Activated CD4-positive, alpha-beta T cell treated with anti-CD3 and anti-CD28 coated beads for 36 hours (primary cell): ENCODE measurements at places on chromosomes 5 and 9.
A peak's percentile ranks its signal among the peaks of the same experiment; 100 is the strongest.

- no peak overlapping the region for H3K4me3 ChIP-seq
- H3K4me1 ChIP-seq = no peaks in the 10 kb centered on the region
- no peak overlapping the region for H3K27ac ChIP-seq
Observed at GRCh38 chr5:150639377-150639692, 1.1 kb upstream of the SYNPO start.

DNA sequence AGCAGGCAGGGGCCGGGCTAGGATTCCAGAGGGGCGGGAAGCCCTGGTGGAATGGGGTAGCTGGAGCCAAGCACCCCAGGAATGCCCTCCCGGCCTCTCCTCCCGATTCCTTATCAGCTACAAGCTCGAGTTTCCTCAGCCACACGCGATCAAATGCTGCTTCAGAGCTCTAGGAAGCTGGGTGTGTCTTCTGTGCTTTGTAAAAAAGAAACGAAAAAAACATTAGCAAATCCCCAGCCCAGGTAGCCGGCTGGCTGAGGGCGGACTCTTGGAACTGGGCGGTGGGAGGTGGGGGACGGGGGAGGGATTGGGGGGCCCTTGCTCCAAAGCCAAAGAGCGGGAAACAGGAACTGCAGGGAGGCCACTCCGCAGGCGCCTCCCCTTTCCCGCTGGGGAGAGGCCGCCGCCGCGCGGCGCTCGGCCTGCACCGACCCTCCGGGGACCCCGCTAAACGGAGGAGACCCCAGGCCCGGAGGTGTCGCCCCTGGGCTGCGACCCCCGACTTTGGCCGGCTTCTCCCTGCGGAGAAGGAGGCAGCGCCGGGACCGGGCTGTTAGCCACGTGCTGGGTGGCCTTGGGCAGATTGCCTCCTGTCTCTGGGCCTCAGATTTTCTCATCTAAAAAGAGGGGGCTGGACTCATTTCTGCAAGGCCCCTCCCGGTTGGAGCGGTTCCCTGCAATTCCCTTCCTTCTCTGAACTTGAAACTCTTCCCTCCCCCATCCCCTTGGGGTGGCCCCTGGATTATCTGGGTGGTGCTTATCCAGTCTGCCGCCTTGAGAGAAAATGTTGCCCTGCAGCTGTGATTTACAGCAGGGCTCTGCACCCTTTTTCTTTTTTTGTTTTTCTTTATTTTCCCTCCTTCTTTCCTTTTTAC is 40.9 kb upstream of the FABP6 start:
- H3K27me3 ChIP-seq = peaks cover 25% of the 10 kb centered on the region
- no peaks in the 10 kb centered on the region for H3K4me1 ChIP-seq
- peak; percentile 11 for DNase-seq
- H3K36me3 ChIP-seq = no peaks in the 10 kb centered on the region
- H3K27ac ChIP-seq = no peak overlapping the region
- no peak overlapping the region for H3K4me3 ChIP-seq

DNA sequence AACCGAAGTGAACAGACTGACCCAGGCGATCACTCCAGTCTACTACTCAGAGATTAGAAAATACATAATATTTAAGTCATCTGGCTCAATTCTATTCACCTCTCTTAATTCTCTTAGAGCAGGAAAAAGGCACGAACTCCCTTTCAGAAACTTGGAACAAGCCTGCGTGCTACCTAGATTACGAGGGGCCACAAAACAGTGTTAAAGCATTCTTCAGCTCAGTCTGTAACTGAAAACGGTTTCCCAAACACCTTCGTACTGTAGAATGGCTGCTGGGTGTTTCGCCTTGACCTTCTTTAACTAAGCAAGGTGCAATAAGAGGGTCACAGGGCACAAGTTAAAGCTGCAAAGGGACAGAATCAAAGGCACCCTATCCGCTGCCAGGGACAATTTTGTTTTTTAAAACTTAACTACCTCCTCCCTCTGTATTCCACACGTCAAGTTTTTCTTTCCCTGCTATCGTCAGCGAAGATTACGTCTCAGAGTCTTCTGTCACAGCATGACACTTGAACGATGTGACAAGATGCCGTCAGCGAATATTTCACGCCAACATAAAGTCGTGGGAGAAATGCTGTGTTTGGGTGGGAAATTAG is 687 bp downstream of the LYSMD3 start:
- H3K4me3 ChIP-seq = peak overlapping the region; percentile 85
- DNase-seq = peak; percentile 51
- peaks cover 14% of the 10 kb centered on the region for H3K36me3 ChIP-seq
- peaks cover 27% of the 10 kb centered on the region for H3K4me1 ChIP-seq
- H3K27me3 ChIP-seq = peaks cover 4% of the 10 kb centered on the region
- H3K27ac ChIP-seq = peak overlapping the region; percentile 84

DNA sequence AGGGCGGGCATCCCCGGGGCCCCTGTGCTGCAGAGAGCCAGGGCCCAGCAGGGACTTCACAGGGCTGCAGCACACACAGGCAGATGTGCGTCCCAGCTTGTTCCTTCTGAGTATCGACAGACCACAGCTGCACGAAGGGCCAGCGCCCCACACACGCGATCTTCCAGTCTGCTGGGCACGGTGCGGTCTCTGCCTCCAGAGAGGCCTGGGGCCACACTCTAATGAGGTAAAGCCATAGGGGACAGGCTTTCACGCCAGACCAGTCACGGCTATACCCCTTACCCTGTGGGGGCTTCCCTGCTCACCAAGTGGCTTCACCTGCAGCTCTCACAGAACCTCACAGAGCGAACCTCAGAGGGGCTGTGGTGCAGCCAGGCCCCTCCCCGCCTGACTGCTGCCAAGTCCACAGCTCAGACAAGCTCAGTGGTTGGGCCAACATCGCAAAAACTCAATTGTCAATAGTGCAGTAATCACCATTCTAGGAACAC is 82.2 kb downstream of the SHB start:
- no peaks in the 10 kb centered on the region for H3K4me1 ChIP-seq
- no peak for DNase-seq
- H3K27me3 ChIP-seq = no peaks in the 10 kb centered on the region
- no peak overlapping the region for H3K27ac ChIP-seq
- peaks cover 2% of the 10 kb centered on the region for H3K36me3 ChIP-seq

DNA sequence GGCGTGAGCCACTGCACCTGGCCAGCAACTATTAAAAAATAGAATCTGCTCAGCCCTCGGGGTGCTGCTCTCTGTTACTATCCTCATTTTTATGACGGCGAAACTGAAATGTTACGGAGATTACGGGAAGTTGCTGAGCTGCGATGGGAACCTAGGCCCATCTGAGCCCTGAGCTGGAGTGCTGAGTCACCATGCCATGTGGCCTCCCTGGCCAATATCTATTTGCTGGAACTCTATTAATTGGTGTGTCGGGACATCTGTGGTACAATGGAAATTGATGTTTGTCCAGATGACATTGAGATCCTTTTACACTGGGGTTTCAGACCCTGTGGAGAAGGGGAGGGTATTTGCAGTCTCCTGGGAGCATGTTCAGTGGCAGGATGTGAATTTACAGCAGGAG is 8.1 kb downstream of the PRDM12 start:
- H3K4me1 ChIP-seq = no peaks in the 10 kb centered on the region
- H3K4me3 ChIP-seq = no peak overlapping the region
- no peak overlapping the region for H3K27ac ChIP-seq
- DNase-seq = no peak
- no peaks in the 10 kb centered on the region for H3K36me3 ChIP-seq

DNA sequence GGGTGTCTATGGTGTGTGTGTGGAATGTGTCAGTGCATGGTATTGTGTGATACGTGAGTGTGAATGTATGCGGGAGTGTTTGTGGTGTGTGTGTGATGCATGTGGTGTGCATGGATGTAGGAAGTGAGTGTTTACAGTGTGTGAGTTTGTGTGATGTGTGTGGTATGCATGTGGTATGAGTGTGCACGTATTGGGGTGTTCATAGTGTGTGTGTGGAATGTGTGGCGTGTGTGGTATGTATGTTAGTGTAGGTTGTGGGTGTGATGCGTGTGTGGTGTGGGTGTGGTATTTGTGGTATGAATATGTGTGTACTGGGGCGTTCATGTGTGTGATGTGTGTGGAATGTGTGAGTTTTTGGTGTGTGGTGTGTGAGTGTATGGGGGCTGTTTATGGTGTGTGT is 40.1 kb upstream of the BICD2 start:
- peaks cover 5% of the 10 kb centered on the region for H3K4me1 ChIP-seq
- H3K27ac ChIP-seq = no peak overlapping the region
- no peak overlapping the region for H3K4me3 ChIP-seq
- no peaks in the 10 kb centered on the region for H3K36me3 ChIP-seq
- H3K27me3 ChIP-seq = peaks cover 28% of the 10 kb centered on the region
- DNase-seq = no peak

- no peaks in the 10 kb centered on the region for H3K4me1 ChIP-seq
- no peak for DNase-seq
- H3K36me3 ChIP-seq = no peaks in the 10 kb centered on the region
Observed at GRCh38 chr5:18653216-18653752, 1019.0 kb downstream of the TAF11L14 start.

- H3K36me3 ChIP-seq = no peaks in the 10 kb centered on the region
- peaks cover 15% of the 10 kb centered on the region for H3K4me1 ChIP-seq
- no peaks in the 10 kb centered on the region for H3K27me3 ChIP-seq
- no peak overlapping the region for H3K27ac ChIP-seq
Observed at GRCh38 chr5:14331386-14331781, 188.2 kb downstream of the TRIO start.

GRCh38 chr9:123883634-123884033 is 46.3 kb downstream of the DENND1A start:
- no peak overlapping the region for H3K4me3 ChIP-seq
- H3K27me3 ChIP-seq = no peaks in the 10 kb centered on the region
- no peak for DNase-seq
- H3K4me1 ChIP-seq = peaks cover 11% of the 10 kb centered on the region
- no peak overlapping the region for H3K27ac ChIP-seq

GRCh38 chr5:178086266-178086665 is 27.1 kb upstream of the N4BP3 start:
- H3K4me3 ChIP-seq = no peak overlapping the region
- H3K36me3 ChIP-seq = no peaks in the 10 kb centered on the region
- H3K27me3 ChIP-seq = peaks cover 4% of the 10 kb centered on the region

DNA sequence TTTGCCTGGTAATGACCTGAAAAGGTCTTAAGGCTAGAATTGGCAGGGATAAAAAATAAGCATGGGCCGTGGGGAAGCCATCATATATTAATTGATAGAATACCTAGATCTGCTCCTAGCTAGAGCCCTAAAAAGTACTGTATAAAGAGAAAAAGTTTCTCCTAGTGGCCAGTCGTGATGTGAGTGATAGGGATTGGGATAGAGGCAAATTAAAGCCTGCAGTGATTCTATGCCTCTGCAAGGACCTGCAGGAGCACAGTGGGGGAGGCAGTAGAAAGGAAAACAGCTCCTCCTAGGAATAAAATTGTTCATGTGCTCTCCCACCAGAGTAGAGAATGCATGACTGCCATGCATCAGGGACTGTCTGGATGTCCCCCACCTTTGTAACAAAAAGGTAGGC is 56.2 kb upstream of the FTMT start:
- H3K4me1 ChIP-seq = no peaks in the 10 kb centered on the region
- DNase-seq = no peak
- no peaks in the 10 kb centered on the region for H3K36me3 ChIP-seq
- no peaks in the 10 kb centered on the region for H3K27me3 ChIP-seq
- no peak overlapping the region for H3K4me3 ChIP-seq

GRCh38 chr5:142491270-142491669 is 166.4 kb upstream of the SPRY4 start:
- DNase-seq = no peak
- H3K27me3 ChIP-seq = no peaks in the 10 kb centered on the region
- H3K27ac ChIP-seq = no peak overlapping the region
- no peaks in the 10 kb centered on the region for H3K36me3 ChIP-seq
- H3K4me1 ChIP-seq = no peaks in the 10 kb centered on the region
- no peak overlapping the region for H3K4me3 ChIP-seq

- no peaks in the 10 kb centered on the region for H3K4me1 ChIP-seq
- H3K27ac ChIP-seq = no peak overlapping the region
- no peaks in the 10 kb centered on the region for H3K36me3 ChIP-seq
- H3K4me3 ChIP-seq = no peak overlapping the region
- no peak for DNase-seq
Observed at GRCh38 chr5:45417285-45417998, 278.7 kb downstream of the HCN1 start.

DNA sequence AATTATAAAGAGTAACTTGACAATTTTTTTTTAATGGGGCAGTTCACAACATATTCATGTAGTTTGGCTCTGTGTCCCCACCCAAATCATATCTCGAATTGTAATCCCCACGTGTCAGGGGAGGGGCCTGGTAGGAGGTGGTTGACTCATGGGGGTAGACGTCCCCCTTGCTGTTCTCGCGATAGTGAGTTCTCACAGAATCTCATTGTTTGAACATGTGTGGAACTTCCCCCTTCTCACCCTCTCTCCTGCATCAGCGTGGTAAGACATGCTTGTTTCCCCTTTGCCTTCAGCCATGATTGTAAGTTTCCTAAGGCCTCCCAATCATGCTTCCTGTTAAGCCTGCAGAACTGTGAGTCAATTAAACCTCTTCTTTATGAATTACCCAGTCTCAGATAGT is 40.7 kb downstream of the FBXW11 start:
- DNase-seq = peak; percentile 54
- H3K27ac ChIP-seq = peak overlapping the region; percentile 83
- no peaks in the 10 kb centered on the region for H3K27me3 ChIP-seq
- H3K4me1 ChIP-seq = peaks cover 77% of the 10 kb centered on the region
- H3K36me3 ChIP-seq = peaks cover 20% of the 10 kb centered on the region
- no peak overlapping the region for H3K4me3 ChIP-seq

- no peak overlapping the region for H3K4me3 ChIP-seq
- peaks cover 5% of the 10 kb centered on the region for H3K27me3 ChIP-seq
- H3K27ac ChIP-seq = no peak overlapping the region
- no peaks in the 10 kb centered on the region for H3K4me1 ChIP-seq
- H3K36me3 ChIP-seq = no peaks in the 10 kb centered on the region
Observed at GRCh38 chr5:113181853-113182490, 205.4 kb downstream of the DCP2 start.

DNA sequence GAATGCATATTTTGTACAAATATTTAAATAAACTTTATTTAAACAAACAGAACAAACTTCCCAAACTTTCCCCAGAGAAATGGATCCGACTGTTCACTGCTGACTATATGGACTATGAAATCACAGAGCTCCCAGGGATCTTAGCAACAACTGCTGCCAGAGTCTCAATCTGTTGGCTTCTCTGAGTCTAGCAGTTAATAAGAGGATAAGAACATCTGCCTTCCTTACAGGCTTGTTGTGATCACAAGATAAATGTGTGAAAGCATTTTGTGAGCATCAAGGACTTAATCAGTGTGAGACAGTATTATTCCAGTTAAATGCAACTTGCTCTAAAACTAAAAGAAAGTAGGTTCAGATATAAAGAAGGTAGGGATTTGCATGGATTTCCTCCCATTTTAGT is 31.4 kb upstream of the MYOT start:
- no peaks in the 10 kb centered on the region for H3K36me3 ChIP-seq
- H3K27me3 ChIP-seq = no peaks in the 10 kb centered on the region
- DNase-seq = no peak
- no peak overlapping the region for H3K4me3 ChIP-seq

DNA sequence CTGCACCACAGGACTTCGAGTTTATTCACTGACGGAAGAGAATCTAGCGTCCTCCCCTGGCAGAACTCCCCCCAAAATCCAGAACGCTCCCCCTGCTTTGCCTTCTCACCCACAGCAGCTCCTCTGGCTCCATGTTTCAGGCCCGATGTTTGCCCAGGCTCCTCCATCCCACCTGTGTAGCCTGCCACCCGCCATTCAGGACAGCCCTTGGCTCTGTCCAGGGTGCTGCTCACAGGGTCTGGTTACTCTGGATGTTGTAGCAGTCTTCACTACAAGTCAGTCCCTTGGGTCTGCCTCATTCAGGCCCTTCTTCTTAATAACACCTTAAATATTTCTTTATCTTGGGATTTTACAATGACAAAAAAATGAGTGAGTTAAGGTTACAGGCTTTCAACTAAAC is 41.3 kb upstream of the SV2C start:
- peak; percentile 30 for DNase-seq
- H3K4me3 ChIP-seq = no peak overlapping the region
- peaks cover 8% of the 10 kb centered on the region for H3K4me1 ChIP-seq
